ENCODE measurements at places on chromosomes 13 and 19.

- no peak for DNase-seq
Measured at GRCh38 chr13:103003631-103004030, 62.6 kb downstream of the SLC10A2 start.

- no peak for DNase-seq
Measured at GRCh38 chr19:42370626-42371175, 19.4 kb downstream of the CNFN start.

DNA sequence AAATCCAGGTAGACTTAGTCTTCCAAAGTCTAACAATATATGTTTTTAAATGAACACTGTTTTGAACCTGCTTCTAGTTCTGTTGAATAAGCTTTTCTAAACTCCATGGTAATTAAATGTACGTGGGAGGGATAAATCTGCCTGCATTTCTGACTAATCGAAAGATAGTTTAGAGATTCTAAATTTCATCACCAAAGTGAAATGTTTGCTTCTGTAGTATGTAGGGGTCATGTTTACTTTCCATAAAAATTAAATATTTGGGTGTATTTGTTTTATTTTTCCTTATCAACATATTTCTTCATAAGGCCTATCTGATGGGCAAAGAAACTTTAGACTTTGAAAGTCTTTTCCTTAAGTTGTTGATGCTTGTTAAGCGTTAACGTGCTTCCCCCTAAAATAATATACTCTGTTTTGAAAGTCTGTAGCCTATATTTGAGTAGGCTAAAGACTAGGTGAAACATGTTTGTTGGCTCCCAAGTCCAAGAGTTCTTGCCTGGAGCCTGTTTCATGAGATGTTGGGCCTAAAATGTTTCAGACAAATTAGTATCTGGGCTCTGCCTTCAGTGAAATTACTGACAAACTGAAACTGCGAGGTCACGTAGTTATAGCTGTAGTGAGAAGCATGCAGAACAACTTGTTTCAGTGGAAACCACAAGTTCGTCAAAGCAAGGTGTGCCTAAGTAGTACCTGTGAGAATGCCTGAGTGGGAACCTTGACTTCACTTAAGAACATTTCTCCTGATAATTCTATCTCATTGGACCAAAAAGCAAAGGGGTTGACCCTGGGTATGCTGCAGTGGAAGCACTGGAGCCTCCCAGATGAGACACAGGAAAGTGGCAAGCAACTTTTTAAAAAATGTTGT lies 126.2 kb downstream of the LMO7 start:
- no peak for DNase-seq

- DNase-seq: no peak
Measured at GRCh38 chr19:7746903-7747884, at the start of gene CD209. CD209 (minus strand) TSS chr19:7747534; CDS start chr19:7747511, 23 bp downstream.

GRCh38 chr13:50244713-50245574 lies 229.7 kb downstream of the KCNRG start:
- DNase-seq: peak; percentile 60

GRCh38 chr13:69274231-69274630 lies 833.4 kb upstream of the ATXN8OS start:
- DNase-seq: no peak

- no peak for DNase-seq
Measured at GRCh38 chr13:30410705-30411125, 11.6 kb upstream of the UBE2L5 start.

DNA sequence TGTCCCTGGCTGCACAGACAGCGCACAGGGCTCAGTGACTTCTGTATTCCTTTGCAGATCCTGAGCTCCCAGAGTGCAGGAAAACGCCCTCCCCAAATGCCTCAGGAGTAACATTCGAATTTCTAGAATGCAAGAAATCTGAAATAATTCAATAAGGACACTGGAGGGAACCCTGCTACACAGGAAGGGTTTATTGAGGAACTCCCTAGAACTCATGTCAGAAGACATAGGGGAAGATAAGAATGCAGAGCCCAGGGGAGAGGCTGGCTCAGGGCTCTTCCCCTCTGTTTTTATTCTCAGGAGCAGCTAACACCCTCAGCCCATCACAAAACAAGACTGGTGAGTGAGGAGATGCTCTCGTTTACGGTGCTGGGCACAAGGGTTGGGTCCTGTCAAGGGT lies 6.8 kb downstream of the LILRA1 start:
- no peak for DNase-seq

DNA sequence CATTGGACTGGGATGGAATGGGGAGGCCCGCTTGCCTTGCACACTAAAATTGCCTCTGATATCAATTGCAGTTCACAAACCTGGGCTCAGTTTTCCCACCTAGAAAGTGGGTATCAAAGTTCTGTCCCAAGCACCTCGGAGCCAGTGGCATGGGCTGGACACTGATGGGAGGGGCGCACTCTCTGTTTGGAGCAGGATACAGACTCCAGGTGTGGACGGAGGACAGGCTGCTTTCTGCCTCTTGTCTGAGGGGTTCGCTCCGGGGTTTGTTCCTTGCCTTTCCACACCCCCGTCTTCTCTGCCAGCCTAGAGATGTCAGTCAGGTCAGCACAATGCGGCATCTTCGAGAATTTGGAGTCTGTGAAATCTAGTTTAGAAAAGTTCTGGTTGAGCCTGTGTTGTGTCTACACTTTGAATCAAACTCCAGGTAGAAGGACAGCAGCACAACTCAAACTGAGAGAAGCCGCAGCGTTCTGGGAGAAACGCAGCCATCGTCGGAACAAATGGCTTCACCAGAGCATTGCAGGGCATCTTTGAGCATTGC lies 141.9 kb downstream of the TEX29 start:
- no peak for DNase-seq

- no peak for DNase-seq
Measured at GRCh38 chr13:67343777-67344176, 113.6 kb upstream of the PCDH9 start.
